Adrenal gland (tissue), 19 donors: ENCODE measurements at places on chromosomes 11 and 22. TPM values are rescaled to one million over a fixed set of nuclear protein-coding genes. Genes with fewer than 3 reads are reported as not detected.

Gene DMC1
- 0.08 TPM for polyA plus RNA-seq

DNA sequence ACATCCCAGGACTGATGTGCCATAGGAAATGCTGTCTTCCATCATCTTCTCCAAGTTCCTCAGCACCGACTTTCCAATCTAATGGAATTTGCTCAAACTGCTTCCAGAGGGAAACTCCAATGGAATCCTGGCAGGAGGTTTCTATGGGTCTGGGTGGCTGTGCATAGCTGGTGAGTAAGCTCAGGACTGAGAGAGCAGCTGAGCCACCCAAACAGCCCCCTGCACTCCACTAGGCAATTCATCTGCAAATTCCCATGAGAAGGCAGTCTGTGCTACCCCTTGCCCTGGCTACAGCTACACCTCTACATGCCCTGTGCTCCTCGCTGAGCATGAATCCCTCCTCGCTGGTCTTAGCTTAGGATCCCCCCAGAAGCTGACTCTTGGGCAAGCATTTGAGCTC lies 127.9 kb upstream of the CSNK2A3 start:
- H3K4me3 ChIP-seq: no peak overlapping the region
- no peaks in the 10 kb centered on the region for H3K27me3 ChIP-seq
- DNase-seq: no peak

DNA sequence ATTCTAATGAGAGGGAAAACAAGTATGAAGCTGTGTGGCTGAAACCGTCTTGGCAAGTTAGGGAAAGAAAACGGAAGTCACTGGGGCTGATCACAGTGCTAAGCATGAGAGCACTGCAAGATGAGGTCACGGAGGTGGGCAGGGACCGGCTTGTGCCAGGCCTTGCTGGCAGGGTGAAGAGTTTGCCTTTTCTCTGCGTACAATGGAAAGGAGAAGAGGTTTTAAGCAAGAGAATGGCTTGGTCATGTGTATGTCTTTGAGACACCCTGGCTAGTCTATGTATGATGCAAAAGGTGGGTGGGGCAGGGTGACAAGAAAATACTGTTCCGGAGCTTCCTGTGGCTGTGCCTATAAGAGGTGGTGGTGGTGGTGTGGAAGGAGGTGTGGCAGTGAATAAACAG lies 567.9 kb downstream of the NTM start:
- no peaks in the 10 kb centered on the region for H3K27me3 ChIP-seq
- no peak overlapping the region for H3K4me3 ChIP-seq
- no peaks in the 10 kb centered on the region for H3K4me1 ChIP-seq
- DNase-seq: no peak
- H3K27ac ChIP-seq: no peak overlapping the region
- H3K36me3 ChIP-seq: no peaks in the 10 kb centered on the region

GRCh38 chr11:43558146-43558545 lies 122.4 kb upstream of the HSD17B12 start:
- H3K27me3 ChIP-seq: peaks cover 14% of the 10 kb centered on the region
- peaks cover 9% of the 10 kb centered on the region for H3K4me1 ChIP-seq
- DNase-seq: no peak
- H3K36me3 ChIP-seq: no peaks in the 10 kb centered on the region
- no peak overlapping the region for H3K27ac ChIP-seq
- no peak overlapping the region for H3K4me3 ChIP-seq

DNA sequence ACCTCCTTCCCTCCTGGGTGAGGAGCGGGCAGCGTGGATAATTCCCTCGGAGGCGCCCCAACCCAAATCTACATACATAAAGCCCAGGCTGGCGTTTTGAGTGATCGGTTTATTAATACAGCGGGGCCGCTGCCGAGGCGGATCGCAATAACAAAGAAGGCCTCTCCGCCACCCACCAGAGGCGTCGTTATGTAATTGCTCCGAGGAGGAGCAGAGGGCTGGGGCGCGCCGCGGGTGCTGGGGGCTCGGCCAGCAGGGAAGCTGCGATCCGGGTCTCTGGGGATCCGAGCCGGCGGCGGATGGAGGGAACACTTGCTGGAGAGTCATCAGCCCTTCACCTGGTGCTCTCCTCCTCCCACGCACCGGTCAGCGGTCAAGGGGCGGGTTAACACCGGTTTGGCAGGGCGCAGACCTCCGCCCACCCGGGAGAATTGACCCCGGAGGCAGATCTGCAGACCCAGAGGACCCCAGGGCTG lies 6.4 kb upstream of the TP53I11 start:
- no peak overlapping the region for H3K4me3 ChIP-seq
- H3K27ac ChIP-seq: no peak overlapping the region
- DNase-seq: no peak
- no peaks in the 10 kb centered on the region for H3K36me3 ChIP-seq
- peaks cover 19% of the 10 kb centered on the region for H3K4me1 ChIP-seq
- H3K27me3 ChIP-seq: no peaks in the 10 kb centered on the region

DNA sequence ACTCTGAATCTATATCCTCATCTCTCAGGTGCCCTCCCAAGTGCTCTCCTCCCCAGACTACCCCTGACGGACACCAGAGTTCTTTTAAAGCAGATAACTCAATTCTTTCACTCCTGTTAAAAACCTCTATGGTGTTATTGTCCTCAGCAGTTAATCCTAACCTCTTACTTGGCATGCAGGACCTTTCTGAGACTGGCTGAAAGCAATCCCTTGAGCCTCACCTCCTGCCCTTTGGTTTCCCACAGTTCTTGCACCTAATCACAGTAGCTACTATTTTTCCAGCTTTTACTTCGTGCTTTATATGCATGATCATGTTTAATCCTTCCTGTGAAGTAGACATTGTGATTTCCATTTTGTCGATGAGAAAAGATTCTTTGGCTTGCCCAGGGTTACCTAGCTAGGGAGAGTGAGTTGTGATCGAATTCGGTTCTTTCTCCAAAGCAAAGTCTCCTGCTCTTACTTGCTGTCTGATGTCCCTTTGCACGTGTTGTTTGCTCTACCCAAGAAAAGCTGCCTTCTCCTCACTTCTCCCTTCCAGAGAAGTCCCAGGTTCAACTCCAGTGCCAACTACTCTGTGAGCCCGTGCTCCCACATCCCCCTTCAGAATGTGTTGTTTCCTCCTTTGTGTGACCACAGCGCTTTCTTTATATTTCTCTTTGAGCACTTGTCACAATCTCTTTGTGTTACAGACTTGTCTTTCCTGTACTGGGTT lies 2.1 kb downstream of the UBE2L3 start:
- H3K27ac ChIP-seq: no peak overlapping the region
- H3K36me3 ChIP-seq: no peaks in the 10 kb centered on the region
- H3K27me3 ChIP-seq: no peaks in the 10 kb centered on the region
- DNase-seq: no peak
- H3K4me1 ChIP-seq: peaks cover 51% of the 10 kb centered on the region

- DNase-seq: no peak
- H3K27me3 ChIP-seq: no peaks in the 10 kb centered on the region
- H3K36me3 ChIP-seq: no peaks in the 10 kb centered on the region
These were observed 84.4 kb upstream of the SLC5A12 start for GRCh38 chr11:26806219-26806618.

DNA sequence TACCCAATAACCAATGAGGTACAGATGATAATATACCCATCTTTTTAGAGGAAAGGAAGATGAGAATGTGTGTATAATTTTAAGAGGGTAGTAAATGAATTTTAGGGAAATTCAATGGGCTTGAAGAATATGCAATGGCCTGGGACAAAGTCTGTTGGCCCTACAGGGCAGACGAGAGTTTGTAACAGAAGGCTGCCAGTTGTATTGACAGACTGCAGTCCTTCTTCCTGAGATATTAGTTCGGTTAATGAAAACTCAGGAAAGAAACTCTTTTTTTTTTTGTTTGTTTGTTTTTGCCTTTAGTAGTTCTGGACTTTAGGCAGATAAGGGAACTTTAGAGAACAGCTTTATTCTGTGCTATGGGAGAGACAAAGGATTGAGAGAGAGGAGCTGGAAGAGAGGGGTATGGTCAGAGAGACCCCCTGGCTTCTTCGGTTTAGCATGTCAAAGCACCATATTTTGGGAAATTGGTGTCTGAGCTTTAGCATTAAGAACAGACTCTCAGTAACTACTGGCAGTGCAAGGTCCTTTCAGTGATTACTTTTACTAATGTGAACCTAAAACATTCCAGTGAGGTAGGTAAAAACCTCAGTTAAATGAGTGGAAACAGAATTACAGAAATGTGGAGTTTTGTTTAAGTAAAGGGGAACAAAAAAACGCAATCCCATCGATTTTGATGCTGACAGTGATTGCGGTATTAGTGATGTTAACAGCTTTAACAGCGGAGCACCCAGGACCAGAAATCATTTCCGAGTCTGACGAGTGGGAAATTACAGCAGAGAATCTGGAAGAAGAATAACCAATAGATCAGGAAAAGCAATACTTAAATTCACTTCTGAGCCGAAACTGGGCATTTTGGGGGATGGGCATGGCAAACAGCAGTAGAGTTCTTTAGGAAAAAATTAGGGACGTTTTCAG lies 644 bp upstream of the NAALAD2 start:
- peak overlapping the region; percentile 63 for H3K4me3 ChIP-seq
- peak overlapping the region; percentile 62 for H3K27ac ChIP-seq
- no peaks in the 10 kb centered on the region for H3K27me3 ChIP-seq
- no peaks in the 10 kb centered on the region for H3K4me1 ChIP-seq

DNA sequence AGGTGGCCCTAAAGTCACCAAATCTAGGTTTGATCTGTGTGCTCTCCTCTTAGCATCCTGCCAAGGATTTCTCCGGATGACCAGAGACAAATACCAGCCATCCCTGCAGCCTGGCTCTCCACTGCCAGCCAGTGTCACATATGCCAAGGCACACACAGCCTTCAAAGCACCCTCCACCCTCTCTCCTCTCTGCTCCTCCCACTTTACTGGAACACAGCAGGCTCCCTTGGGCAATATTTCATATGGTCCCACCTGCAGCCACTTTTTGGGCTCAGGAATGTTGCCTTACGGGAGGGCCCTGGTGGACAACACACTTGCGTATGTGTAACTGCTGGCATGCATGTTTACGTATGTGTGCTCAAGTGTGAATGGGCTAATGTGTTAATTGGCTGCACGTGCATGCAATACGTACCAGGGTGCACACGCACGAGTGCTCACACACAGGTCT lies 183.9 kb downstream of the CEP164 start:
- H3K27ac ChIP-seq: no peak overlapping the region
- no peak for DNase-seq
- H3K36me3 ChIP-seq: no peaks in the 10 kb centered on the region
- H3K27me3 ChIP-seq: no peaks in the 10 kb centered on the region
- H3K4me3 ChIP-seq: no peak overlapping the region

- no peaks in the 10 kb centered on the region for H3K36me3 ChIP-seq
- no peak overlapping the region for H3K27ac ChIP-seq
- H3K4me1 ChIP-seq: no peaks in the 10 kb centered on the region
- no peaks in the 10 kb centered on the region for H3K27me3 ChIP-seq
- no peak for DNase-seq
These were observed 22.4 kb upstream of the APOBEC3A start for GRCh38 chr22:38935023-38935422.

GRCh38 chr11:121334973-121335710 lies 42.6 kb downstream of the SC5D start:
- DNase-seq: no peak
- no peaks in the 10 kb centered on the region for H3K4me1 ChIP-seq
- no peaks in the 10 kb centered on the region for H3K36me3 ChIP-seq
- H3K27ac ChIP-seq: no peak overlapping the region
- H3K4me3 ChIP-seq: no peak overlapping the region

GRCh38 chr11:61602775-61603569 lies 22.1 kb upstream of the SYT7 start:
- no peak overlapping the region for H3K4me3 ChIP-seq
- H3K36me3 ChIP-seq: no peaks in the 10 kb centered on the region
- peaks cover 5% of the 10 kb centered on the region for H3K4me1 ChIP-seq
- no peak overlapping the region for H3K27ac ChIP-seq
- H3K27me3 ChIP-seq: no peaks in the 10 kb centered on the region

- H3K27ac ChIP-seq: no peak overlapping the region
- H3K4me1 ChIP-seq: no peaks in the 10 kb centered on the region
- H3K36me3 ChIP-seq: no peaks in the 10 kb centered on the region
- no peak overlapping the region for H3K4me3 ChIP-seq
These were observed 20.7 kb upstream of the NFAM1 start for GRCh38 chr22:42452916-42453315.

DNA sequence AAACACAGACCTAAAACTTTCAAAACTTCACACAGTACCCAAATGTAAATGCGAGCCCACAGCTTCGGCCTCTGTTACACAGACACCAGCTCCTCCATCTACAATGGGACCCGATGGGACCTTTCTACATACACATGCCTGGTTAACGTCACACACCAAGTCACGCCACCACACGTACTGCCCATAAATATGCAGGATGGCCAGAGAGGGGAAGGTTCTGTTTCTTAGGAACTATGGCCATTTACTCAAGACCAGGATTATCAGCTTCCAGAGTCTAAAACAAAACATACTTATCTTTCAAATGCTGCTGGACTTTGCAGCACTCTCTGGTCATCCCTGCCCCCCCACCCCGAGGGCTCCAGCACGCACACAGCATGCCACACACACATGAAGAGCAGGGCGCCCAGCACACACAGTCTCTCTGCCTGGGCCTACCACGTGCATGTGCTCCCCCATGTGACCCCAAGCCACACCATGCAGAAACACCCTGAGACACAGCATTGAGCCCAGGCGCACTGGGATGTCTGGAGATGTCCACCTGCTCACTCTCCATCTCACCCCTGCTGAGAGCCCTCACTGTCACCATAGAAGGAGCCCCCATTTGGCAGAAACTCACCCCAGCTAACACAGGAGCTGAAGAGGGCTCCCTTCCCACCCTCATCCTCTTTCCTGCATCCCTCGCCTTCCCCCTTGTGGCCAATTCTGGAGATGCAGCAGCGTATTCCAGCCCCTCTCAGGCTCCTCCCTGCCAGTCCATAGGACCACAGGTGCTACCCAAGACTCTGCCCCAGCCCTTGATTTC lies 61.8 kb downstream of the SLC22A12 start:
- no peaks in the 10 kb centered on the region for H3K36me3 ChIP-seq
- no peaks in the 10 kb centered on the region for H3K27me3 ChIP-seq
- H3K27ac ChIP-seq: no peak overlapping the region
- no peaks in the 10 kb centered on the region for H3K4me1 ChIP-seq

DNA sequence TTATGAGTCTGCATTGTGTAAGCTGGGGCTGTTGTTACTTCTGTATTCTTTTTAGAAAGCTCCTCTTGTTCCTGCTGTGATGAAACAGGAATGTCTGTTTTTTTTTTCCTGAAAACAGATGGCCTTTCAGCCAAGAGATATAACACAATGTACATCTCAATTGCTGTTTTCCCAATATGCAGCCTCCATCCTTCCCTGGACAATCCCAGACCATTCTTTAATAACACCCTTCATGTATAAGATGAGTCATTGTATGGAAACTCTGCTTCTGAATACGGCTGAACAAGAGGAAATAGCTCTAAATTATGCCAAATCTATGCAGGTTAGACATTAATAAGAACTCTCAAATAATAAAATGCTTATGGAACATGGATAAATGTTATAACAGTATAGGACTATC lies 60.2 kb upstream of the LRRC4C start:
- no peak overlapping the region for H3K4me3 ChIP-seq
- H3K36me3 ChIP-seq: no peaks in the 10 kb centered on the region
- no peaks in the 10 kb centered on the region for H3K4me1 ChIP-seq
- H3K27me3 ChIP-seq: no peaks in the 10 kb centered on the region

- no peak for DNase-seq
- no peak overlapping the region for H3K27ac ChIP-seq
- no peaks in the 10 kb centered on the region for H3K27me3 ChIP-seq
- H3K36me3 ChIP-seq: no peaks in the 10 kb centered on the region
These were observed 129.7 kb upstream of the LDLRAD3 start for GRCh38 chr11:35814081-35814695.
